ENCODE measurements at places on chromosomes 7 and 10.

DNA sequence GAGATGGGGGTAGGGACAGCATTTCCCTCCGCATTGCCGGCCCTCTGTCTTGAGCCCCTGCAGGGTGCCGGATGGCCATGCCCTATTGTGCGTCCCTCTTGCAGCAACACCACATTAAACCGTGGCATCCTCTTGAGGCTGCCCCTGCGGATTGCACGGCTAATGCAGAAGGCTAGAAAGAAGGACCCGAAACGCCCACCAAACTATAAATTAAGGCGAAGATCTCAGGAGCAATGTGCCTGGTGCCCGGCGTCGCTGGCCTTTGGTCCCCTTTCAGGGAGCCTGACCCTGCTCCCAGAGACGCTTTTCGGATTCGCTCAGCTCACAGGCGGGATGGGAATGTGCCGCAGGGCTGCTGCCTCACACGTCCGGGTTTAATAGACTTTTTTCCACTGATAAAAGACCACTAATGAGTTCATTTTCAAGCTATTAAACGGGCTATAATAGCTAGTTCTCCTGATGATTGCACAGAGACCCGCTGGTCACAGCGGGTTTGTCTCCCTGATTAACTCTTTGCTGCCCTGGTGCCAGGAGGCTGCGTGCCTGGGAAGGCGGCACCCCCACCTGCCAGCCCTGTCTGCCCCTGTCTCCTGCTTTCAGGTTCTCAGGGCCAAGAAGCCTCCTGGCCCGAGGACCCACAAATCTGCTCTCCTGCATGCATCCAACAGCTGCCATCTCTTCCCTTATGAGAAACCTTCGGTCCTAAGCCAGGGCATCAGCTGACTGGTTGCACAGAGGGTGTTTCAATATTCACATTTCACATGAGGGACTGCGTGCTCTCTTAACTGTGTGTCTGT lies 128.3 kb downstream of the ADARB2 start:
- no peak for DNase-seq

DNA sequence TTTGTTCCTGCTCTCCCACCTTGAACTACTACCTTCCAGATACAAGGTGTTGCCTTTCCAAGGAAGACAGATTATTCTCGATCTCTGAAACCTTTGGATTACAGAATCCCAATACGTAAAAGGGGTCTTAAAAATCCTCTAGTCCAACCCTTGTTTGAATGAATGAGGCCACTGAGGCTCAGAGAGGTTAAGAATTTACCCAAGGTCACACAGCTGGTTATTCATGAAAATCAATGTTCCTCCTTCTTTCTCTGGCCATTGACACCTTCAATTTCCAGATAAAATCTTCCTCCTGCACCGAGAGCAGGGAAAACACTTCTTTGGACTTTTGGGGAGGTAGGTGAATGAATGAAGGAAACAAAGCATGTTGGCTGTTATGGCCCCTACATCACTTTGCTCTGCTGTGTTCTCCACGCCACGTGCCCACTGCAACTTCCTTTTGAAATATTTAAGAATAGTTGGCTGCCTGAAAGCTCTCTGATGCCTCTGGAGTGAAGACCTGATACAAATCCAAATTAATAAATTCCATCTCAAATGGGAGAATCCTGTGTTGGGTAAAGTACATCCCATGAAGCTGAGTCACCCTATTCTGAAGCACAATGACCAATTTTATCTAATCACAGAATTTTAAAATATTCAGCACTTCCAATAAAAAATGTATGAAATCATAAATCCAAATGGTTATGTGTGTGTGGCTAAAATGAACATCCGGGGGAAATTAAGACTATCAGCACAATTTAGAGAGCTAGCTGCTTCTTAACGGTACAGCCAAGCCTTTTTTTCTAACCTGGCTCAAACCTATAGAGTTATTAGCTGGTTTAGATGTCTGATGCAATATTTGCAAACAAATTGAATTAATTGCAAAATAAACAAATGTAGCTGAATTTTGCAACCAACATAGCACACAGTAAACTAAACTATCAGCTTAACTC lies 7.3 kb downstream of the SVIL start:
- no peak for DNase-seq

DNA sequence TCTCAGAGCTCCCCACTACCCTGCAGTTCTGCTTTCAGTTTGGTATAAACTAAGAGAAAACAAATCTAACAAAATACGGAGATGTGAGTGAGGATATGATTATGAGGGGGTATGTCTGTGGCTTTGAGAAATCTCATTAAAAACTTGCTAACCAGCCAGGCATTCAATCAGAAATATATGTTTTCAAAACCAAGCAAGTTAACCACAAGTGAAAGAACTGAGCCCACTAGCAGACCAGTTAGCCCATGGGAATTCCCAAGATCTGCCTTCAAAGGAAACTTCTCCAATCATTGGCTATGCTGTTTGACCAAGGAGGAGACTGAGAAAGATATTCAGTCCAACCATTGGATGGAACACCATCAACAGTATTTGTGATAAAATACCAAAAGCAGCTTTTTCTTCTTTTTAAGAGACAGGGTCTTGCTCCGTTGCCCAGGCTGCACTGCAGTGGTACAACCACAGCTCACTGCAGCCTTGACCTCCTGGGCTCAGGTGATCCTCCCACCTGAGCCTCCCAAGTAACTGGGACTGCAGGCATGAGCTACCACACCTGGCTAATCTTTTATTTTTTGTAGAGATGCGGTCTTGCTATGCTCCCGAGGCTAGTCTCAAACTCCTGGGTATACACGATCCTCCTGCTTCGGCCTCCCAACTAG lies 41.2 kb downstream of the FGFR2 start:
- no peak for DNase-seq

- no peak for DNase-seq
Observed at GRCh38 chr10:77084431-77085144, 553.0 kb downstream of the KCNMA1 start.

Data from SK-N-DZ (cell line).